Fibroblast of pulmonary artery (primary cell): ENCODE measurements at places on chromosomes 11 and 22.

GRCh38 chr11:59302991-59303390 lies 55.7 kb upstream of the OR5AN1 start:
- no peak for DNase-seq

- DNase-seq, result no peak
Measured at GRCh38 chr11:131279654-131280384, 90.6 kb upstream of the NTM start.

DNA sequence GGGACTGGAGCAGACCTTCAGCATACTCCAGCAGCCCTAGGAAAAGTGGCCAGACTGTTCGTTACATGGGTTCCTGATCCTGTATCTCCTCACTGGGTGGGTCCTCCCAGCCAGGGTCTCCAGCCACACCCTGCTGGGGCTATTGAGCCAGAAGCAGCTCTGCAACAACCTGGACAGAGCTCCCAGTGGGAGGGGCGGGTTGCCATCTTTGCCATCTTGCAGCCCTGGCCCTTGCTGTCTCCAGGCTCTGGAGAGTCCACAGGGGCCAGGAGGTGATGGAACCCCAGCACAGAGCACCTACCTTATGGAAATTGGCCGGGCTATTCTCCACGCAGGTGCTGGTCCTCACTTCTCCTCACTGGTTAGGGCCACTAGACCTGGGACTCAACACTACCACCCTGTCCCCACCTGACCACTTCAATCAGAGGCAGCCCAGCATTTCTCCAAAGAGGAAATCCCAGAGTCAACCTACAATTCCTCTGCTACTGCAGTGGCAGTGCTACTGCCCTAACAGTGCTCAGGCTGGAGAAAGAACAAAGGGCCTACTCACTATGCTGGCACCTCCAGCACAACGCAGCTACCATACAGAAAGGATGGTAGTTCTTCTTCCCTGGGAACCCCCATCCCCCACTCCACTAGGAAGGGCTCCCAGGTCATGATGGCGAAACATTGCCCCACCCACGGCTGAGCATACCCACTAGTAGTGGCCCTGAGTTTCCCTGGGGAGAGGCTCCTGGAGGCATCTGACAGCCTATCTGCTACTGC lies 290.2 kb upstream of the NCAM1 start:
- DNase-seq, result no peak

DNA sequence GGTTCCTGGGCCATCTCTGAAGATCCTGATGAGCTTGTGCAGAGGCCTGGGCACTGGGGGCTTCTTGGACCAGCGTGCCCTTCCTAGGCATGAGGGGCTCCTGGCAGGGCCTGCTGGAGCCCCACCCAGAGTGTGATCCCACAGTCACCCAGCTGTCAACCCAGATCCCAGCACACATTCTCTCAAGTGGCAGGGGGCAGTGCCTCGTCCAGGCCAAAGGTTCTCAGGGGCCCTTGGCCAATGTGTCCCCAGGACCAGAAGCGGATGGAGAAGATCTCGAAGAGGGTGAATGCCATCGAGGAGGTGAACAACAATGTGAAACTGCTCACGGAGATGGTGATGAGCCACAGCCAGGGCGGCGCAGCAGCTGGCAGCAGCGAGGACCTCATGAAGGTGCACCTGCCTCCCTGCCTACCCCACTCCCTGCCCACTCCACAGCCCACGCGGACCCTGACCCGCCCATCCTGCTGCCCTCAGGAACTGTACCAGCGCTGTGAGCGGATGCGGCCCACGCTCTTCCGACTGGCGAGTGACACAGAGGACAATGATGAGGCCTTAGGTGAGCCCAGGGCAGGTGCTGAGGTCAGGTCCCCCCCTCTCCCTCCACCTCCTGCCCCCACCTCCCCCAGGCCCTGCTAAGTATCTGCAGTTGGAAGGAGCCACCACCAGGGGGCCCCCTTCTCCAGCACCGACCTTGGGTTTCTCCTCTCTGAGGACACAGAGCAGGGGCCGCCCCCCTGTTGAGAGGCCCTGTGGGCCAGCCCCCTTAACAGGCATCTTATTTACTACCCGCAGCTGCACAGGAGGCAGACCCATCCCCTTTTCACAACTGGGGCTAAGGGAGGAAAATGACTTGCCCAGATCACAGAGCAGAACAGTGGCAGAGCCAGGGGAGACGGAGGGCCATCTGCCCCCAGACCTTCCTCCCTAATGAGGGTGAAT lies 14.7 kb downstream of the GGA1 start:
- peak; percentile 60 for DNase-seq

DNA sequence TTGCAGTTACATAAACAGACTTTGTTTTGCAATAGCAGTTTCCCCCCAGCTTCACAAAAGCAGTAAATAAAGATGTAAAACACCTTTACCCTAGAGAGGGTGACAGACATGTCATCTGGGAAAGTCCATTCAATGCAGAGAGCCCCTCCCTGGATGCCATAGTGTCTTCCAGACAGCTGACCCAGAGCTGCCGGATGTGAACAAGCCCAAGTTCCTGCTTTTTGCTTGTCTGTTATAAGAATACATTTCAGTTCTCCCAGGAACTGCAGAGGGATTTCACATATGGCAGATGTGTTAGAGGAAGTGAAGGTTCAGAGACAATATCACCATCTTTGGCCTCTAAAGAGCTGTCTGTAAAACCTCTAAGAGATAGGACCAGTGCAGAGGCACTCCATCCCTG lies 48.9 kb downstream of the RELT start:
- no peak for DNase-seq

DNA sequence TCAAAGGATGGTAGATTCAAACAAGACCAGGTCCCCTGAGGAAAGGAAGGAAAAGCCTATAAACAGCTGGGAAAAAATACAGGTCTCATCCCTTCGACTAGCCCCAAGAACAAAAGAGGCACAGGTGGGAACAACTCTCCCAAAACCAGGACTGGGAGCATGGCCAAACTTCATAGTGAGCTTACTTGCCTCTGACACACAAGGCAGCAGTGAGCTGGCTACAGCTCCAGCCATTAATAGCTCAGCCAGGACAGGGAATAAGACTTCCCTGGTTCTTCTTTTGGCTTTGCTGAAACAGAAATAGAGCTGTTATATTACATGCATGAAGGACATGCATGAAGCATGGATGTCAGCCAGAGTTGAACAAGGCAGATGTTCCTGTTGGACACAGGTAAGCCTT lies at the start of gene OR10A2:
TSS of gene OR10A2 (plus strand) at position 97 of the 400 bp plus-strand sequence. CDS start 6,698 bp downstream, outside the sequence.
- no peak for DNase-seq

DNA sequence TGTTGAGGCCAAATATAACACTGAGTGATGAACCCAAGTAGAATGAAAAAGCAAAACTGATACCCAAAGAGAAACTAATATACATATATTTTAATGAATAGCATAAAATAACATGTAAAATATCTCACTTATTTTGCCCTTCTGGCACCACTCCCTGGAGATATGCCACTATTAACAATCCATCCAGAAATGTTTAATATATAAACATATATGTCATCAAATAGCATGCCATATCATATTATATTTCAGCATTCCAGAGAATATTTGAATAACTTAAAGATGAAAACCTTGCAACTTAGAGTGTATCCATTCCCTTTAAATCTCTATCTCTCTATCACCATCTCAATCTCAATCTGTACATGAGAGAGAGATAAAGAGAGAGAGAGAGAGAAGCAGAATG lies 1073.3 kb upstream of the RAG2 start:
- no peak for DNase-seq

GRCh38 chr11:34013898-34014571 lies 37.5 kb upstream of the CAPRIN1 start:
- DNase-seq, result no peak

GRCh38 chr11:70527429-70528045 lies 129.2 kb downstream of the CTTN start:
- no peak for DNase-seq

- DNase-seq, result no peak
Measured at GRCh38 chr11:79956061-79956460, 515.2 kb upstream of the TENM4 start.

GRCh38 chr22:17411213-17411612 lies 42.0 kb downstream of the CECR2 start:
- DNase-seq, result peak; percentile 66

DNA sequence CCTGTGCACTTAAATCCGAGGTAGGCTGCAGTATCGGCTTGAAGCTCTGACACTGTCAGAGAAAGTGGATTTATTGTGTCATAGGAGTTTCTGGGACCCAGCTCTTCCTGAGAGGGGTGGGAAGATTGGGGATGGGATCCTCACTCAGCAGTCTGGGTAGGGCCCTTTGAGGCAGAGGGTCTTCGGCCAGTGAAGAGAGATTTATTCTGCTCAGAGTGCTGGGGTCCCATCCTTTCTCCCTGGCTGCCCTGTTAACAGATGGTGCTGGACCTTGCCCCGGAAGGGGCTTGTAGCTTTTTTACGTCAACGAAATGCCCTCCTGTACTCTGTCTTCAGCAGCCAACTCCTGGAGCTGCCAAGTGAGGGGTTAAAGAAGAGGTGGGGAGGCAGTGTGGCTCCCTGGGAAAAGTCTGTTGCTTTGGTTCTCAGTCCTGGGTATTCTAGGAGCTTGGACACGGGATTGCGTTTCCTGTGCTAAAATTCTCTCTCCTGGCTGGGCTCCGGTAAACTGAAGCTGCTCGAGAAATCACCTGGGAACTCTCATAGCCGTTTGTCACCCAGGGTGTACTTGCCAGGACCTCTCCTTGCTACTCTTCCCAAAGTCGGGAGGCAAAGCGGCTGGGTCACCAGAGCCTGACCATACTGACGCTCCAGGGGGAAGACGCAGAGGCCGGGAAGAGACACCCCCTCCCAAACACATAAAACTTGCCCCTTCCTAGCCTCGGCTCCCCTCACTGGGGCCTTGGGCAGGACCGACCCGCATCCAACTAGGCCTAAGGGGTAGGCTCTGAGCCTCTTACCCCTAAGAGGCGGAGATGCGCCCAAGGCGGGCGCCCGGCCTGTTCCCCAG lies 806 bp upstream of the SMDT1 start:
- peak; percentile 34 for DNase-seq

DNA sequence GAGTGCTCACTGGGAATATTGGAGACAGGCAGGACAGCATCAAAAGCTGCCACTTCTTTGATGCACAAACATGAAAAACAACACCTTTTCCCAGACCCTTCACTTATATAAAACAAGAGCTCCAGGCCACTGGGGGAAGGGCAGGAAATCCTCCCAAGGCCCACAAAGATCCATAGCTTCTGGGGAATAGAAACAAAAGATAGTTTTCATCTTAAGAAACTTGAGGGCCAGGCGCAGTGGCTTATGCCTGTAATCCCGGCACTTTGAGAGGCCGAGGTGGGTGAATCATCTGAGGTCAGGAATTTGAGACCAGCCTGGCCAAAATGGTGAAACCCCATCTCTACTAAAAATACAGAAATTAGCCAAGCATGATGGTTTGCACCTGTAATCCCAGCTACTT lies 15.3 kb downstream of the RTL6 start:
- DNase-seq, result peak; percentile 51

- DNase-seq, result no peak
Measured at GRCh38 chr22:49566693-49567092, 261.0 kb downstream of the BRD1 start.

DNA sequence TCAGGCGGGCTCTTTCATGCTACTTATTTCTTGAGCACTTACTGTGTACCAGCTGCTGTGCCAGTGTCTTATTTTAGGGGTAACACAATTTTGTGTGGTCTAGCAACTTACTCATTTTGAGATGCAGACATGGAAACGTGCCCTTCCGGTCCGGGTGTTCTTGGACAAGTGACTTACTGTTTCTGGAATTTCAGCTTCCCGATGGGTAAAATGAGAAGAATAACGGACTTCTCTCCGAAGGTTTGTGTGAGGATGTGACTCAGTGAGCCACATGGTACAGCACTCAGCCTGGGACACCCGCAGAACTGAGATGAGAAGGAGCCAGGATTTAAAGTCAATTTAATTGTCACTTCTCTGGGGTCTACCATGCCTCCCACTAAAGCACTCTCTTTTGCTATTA lies 114.5 kb upstream of the SYT13 start:
- peak; percentile 70 for DNase-seq

- no peak for DNase-seq
Measured at GRCh38 chr22:48333816-48334735, 1493.6 kb downstream of the BRD1 start.

- peak; percentile 73 for DNase-seq
Measured at GRCh38 chr11:46075168-46075567, 46.1 kb downstream of the PHF21A start.

- no peak for DNase-seq
Measured at GRCh38 chr22:24483976-24484545, 11.1 kb upstream of the UPB1 start.

DNA sequence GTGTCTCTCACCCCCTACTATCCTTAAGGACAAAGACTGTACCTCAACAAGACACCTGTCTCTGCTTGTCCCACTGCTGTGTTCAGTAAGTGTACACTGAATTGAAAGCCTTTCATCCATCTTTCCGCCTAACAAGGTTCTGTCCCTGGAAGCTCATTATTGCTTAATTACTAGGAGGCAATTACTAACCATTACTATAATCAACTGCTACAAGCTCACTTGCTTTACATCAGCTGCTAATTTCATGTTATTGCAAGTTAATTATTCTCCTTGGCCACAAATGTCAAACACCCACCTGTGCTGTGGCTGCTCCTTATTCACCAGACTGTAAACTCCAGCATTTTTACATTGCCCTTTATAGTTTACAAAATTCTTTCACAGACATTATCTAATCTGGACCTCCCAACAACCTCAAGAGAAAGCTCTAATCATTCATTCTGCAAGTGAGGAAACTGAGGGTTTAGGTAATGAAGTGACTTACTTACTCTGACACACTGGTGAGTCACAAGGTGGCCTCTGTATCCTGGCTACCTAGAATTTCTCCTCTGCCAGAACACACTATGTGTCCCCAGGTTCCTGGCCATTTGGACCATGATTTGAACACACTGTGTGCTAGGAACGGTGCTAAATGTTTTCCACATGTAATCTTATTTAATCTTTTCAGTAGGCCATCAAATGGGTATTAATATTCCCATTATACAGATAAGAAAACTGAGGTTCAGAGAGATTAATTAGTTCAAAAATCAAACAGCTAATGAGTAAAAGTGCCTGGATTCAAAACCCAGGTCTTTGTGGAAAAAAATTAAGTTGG lies 66.7 kb downstream of the RAB30 start:
- DNase-seq, result no peak

- no peak for DNase-seq
Measured at GRCh38 chr11:48041877-48042695, 61.7 kb downstream of the PTPRJ start.

DNA sequence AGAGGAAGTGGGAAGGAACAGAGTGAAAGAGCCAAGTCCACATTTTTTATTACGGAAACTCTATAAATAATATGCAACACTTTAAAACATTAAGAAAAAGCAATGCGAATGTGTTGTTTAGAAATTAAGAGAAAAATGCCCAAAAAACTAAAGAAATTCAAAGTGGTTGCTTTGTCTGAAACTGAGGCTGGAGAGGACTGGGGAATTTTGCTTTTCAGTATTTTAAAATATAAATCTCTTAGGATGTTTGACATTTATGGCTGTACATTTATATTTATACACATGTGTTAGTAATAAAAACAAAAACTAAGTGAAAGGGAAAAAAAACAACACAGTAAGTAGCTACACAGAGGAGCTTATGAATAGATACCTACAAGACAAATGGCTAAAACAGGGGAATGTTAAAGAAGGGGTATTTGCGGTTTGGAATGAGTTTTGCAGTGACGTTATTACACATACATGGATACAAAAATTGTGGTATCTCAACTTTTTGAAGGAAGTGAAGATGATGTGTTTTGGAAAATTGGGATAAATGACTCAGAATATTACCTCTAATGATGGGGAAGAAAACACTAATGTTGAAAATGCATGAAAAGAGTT lies 97.0 kb upstream of the DRD2 start:
- no peak for DNase-seq
